ENCODE measurements at places on chromosomes 3 and 15.
A peak's percentile ranks its signal among the peaks of the same experiment; 100 is the strongest.

DNA sequence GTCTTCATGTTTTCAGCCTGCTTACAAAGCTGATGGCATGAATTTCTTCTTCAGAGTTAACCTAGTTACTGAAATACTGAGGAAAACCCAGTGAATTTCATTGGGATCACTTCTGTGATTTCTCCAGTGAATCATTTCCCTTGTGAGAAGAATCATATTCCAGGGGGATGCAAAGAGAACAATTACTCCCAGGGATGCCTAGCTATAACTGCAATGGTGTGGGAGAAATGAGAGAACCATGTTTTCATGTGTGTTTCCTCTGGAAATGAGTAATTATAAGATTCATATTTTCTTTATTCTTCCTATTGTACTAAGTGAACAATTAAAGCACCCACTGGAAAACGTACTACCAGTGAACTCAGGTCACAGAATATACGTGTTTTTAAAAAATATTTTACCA is 485.4 kb downstream of the GRM7 start:
- DNase-seq, result no peak

DNA sequence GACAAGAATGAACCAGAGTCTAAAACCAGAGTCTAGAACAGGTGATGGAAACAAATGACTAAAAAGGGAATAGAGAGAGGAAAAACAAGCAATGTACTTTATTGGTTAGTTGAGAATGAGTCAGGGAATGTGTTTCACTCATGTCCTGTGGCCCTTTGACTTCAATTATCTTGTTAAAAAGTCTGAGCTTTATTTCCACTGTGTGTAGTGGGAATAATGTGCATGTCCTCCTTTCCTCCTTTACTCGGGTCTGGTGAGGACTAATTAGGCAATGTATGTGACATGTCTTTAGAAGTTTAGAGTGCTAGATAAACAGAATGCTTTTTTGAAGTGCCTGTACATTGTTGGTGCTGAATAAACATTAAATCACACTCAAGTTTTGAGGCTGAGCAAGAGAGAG is 21.3 kb downstream of the LSAMP start:
- no peak for DNase-seq

GRCh38 chr15:47523681-47524475 is 193.4 kb upstream of the SEMA6D start:
- DNase-seq, result no peak

DNA sequence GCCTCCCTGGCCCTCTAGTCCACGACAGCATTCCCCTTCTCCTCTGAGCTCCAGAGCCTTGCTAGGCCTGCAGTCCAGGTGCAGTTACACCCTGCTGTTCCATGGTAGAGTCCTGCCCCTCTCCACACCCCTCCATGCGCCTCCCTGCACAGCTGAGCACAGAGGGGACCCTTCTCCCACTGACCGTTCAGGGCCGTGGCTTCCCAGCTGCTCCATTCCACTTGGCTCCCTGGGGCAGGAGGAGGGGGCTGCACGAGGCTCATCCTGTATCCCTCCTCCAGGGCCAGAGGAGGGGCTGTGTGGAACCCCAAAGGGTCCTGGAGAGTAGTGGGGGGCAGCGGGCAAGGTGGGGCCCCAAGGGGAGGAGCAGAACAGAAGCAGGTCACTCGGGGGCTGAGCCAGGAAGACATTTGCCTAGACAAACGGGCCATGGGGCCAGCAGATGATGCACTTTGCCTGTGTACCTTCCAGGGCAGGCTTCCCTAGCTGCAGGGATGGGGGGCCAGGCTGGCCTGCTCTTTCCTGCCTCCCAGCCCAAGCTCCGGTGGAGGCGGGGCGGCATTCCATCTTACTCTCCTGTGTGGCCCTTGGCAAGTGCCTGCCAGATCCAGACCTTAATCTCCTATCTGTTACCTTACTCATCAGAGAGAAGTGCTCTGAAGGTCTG is 20.7 kb upstream of the GOLGA6C start:
- DNase-seq, result peak; percentile 46

- no peak for DNase-seq
Measured at GRCh38 chr3:81289676-81290075, 471.8 kb downstream of the GBE1 start.

- DNase-seq, result no peak
Measured at GRCh38 chr15:67685008-67685599, 140.2 kb upstream of the SKOR1 start.

DNA sequence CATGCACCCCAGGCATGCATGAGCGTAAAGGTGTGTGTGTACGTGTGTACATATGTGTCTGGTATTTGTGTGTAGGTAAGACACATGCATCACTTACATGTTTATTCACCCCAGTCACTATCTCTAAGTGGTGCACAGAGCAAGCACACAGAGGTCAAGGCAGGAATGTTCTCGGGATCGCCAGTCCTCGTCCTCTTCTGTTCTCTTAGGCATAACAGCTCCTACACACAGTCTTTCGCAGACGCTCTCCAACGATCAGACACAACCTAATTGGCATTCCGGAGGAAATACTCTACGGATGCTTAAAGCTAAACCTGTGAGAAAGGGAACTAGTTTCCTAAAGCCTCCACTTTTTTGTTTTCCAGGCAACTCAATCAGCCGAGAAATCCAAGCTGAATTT is 95.9 kb downstream of the ADAMTS17 start:
- DNase-seq, result no peak

GRCh38 chr3:143809121-143809621 is 39.1 kb downstream of the SLC9A9 start:
- no peak for DNase-seq

DNA sequence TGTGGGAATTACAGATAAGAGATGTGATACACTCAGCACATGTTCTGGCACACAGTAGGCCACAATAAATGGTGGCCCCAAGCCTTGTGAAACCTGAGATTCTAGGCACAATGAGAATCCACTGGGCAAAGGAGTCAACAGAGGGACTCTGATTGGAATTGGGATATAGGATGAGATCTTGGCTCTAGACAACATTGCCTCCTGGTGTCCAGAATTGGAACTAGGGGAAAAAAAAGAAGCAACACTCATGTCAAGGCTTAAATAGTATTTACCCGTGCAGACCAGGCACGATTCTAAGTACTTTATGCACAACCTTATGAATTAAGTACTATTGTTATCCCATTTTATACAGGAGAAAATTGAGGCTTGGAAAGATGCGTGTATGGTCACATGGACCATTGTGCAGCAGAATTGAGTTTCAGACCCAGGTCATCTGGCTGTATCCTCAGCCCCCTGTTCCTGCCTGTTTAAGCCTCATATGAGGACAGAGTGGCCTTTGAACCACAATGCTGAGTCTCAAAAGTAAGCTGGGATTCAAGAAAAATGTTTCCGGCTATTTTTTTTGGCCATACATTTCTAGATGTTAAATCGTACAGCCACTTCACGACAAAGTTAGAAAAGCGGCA is 124.8 kb downstream of the SV2B start:
- DNase-seq, result no peak

DNA sequence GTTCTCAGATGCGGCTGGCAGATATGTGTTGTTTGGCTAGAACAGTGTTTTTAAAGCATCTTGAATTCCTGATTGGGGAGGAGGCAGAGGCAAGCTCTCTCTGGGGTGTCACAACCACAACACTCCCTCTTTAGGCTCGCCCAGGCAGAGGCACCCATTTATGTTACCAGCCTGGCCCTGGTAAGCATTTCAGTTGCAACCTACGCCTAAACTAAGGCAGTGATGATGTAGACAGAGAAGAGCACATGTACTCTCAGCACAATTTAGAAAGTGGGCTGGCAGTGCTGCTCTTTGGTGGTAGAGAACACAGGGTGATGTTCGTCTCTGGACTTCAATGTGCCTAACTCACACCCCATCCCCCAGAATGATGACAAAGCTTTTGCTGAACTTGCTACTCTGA is 41.2 kb upstream of the TJP1 start:
- DNase-seq, result no peak
